ENCODE measurements at places on chromosomes 6 and 20.

- DNase-seq, result no peak
These were observed 980 bp upstream of the SNX21 start for GRCh38 chr20:45832619-45833018.

DNA sequence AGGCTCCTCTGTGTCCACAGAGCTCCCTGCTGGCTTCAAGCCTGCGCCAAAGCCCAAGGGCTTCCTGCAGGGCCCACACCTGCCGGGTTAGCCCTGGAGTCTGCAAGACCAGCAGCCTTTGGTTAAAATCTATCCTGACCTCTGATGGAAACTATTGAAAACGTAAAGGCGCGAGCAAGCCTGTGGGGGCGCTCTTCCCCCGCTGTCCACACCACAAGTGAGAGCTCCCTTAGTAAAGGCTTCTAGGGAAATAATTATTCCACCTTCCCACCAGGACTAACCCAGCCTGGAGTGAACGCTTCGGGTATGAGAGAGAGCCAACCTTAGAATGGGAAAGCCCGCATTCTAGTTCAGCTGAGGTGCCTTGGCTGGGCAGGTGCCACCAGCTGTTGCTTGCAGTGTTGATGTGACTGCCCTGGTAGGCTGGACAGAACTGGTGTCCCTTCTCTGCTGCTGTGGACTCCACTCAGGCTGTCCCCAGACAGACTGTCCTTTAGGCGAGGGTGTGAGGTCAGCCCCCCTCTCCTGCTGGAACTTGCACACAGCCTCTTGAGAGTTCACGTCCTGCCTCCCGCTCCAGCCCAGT lies 68.7 kb downstream of the SYTL3 start:
- DNase-seq, result no peak

GRCh38 chr20:63497946-63498935 lies 642 bp downstream of the EEF1A2 start:
- no peak for DNase-seq

- no peak for DNase-seq
These were observed 315.9 kb downstream of the NKAIN2 start for GRCh38 chr6:124119596-124119995.

GRCh38 chr20:47295921-47296426 lies 60.5 kb downstream of the ZMYND8 start:
- DNase-seq, result no peak
